NCI-H1417 treated with DMSO at 0.1 percent for 48 hours (cell line): ENCODE measurements at places on chromosomes 4 and X.

- DNase-seq, result no peak
These were observed 245.9 kb downstream of the HS3ST1 start for GRCh38 chr4:11182586-11183355.

- no peak for DNase-seq
These were observed 833.9 kb upstream of the PRKX start for GRCh38 chrX:4547213-4547836.

GRCh38 chr4:102285831-102286230, 59.5 kb downstream of the SLC39A8 start:
- DNase-seq, result no peak

GRCh38 chr4:7049739-7050138, 6.6 kb downstream of the TADA2B start:
- DNase-seq, result no peak

DNA sequence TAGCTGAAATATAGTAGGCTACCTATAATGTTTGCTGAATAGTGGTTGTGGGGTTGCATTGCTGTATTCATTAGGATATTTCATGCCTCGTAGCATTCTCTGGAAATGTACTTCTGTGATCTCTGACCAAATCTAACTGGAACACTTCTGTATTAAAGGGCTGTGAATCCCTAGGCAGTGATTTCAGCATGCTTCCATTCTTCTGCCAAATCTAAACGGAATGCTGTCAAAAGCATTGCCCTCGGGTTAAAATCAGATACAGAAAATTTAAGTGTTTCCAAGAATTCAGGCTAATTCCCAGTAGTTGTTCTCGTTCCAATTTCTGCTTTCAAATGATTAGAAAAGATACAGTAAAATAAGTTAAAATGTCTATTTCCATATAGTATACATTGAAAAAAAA, 1847.5 kb upstream of the IGFBP7 start:
- DNase-seq, result no peak

- DNase-seq, result no peak
These were observed 14.4 kb upstream of the ATOH1 start for GRCh38 chr4:93814141-93814540.

DNA sequence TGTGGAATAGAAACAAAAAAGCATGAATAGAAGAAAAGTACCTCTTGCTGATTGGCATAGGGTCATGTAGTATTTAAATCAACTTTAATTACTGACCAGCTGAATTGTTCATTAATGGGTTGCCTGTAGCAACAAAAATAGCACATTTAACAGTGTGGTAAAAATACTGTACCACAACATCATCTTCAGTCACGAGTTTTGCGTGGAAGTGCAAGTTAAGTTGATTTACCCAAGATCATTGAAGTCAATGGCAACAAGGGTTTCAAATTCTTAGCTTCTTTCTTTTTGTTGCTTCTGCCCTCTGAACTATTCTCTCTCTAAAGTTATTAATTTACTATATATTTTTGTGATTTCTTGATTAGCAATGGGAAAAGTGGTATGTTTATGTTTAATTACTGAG, 526.6 kb downstream of the C4orf33 start:
- DNase-seq, result no peak

DNA sequence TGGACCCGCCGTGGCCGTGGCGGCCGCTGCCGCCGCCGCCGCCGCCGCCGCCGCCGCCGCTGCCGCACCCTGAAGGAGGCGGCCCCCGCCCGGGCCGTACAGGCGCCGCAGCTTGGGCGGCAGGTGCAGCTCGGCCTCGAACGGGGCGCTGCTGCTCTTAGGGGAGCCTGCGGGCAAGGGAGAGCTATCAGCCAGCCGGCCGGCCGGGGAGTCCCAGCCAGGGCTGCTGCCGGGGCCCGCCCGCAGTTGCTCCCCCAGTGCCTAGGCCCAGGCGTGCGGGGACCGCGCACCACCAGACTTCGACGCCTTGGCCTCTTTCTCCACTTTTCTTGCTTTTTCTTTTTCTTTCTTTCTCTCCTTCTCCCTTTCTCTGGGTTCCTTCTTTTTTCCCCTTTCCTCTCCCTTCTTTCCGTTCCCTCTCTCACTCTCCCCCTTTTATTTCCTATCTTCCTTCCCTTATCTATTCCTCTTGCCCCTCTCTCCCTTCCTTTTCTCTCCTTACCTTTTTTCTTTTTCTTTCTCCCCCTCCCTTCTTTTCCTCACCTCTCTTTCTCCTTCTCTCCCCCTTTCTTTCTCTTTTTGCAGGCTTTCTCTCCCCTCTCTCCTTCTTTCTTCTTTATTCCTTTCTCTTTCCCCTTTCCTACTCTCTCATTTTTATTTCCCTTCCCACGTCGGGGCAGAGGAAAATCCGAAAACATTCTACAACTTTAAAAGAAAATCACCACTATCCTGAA, 2.0 kb downstream of the ARX start:
- DNase-seq, result no peak

GRCh38 chr4:39486221-39486804, 27.5 kb downstream of the LIAS start:
- DNase-seq, result no peak

DNA sequence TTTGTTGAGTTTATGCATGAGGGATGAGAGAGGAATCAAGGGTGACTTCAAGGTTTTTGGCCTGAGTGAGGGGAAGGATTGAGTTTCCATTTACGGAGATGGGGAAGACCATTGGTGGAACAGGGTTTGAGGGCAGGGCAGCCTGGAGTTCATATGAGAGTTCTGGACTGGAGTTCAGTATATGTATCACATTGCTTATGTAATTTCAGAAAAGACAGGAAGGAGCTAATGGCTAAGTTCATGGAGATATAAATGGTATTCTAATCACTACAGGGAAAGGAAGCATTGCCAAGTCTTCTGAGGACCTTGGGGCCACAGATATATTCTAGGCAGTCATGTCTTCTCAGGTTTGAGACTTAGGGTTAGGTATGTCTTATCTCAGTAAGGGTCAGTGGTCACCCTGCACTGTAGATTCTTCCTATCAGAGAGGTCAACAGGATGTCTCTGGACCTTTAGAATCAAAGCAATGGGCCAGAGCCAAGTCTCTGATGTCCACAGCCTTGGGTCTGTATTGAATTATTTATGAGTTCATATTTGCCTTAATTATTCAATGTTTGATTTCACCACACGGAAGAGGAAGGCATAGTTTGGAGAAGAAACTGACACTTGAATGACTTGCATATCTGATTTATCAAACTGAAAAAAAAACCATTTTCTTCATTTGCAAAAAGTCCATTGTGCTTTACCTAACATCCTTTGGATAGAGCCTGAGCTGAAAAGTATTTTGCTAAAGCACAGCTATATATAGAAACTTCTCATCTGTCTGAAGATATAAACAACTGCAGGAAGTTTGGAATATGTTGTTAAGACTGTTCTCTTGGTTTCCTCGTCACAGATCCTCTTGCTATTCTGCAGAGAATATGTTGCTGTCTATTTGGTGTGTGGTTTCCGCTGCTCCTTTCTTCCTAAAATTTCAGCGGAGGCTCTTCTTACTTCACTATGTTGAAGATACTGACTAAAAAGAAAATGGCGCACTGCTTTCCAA, 139.5 kb downstream of the PDGFRA start:
- DNase-seq, result no peak

DNA sequence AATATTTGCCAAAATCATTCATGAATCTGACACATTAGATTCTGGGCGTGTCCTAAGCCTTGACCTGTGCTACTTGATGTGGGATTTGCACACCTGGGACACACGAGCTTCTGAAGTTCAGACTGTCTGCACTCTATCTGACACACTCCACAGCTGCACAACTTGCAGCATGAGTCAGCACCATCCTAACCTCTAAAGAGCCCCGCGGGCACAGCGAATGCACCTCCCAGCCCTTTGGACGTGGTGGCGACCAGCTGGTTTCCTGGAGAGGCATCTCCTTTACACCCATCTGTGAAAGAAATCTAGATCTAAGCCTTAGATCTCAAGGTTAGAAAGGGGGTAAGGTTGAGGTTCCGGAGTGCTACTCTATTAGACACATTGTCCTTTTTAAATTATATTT, 69.2 kb downstream of the SORBS2 start:
- no peak for DNase-seq

GRCh38 chr4:69066945-69067344, 29.3 kb upstream of the UGT2B7 start:
- no peak for DNase-seq

DNA sequence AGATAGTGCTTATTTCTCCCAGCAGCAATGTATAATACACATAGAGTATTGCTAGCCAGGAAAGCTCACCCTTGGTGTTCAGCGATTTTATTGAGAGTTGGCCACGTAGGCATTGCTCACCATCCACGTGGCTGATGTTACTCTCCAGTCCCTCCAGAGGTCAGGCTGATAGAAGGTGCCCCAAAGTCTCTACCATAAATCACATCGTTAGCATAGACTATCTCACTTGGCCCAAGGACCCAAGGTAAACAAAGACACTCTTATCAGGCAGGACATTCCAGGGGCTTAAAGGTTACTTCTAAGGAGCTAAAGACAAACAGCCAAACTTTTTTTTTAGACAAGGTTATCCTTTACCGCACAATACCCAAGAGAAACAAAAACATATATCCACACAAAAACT, 30.3 kb upstream of the RGN start:
- no peak for DNase-seq

GRCh38 chr4:94339779-94340178, 2.9 kb downstream of the HPGDS start:
- DNase-seq, result no peak

- no peak for DNase-seq
These were observed 591.5 kb upstream of the PITX2 start for GRCh38 chr4:111214371-111214770.

DNA sequence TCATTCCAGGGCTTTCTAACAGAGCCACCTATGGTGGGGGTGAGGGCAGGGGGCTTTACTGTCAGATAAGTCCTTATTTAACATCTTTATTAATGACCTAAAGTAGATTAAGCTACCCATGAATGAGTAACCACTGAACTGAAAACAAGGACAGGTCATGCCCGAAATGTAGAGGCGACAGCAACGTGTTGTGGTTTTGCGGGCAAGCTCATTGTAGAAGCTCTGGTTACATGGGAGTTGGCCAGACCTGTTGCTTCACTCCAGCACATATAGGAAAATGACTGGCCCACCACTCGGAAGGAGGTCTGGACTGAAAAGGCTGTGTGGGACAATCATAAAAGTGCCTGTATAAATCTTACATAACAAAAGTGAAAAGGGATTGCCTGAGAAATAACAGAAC, 109.6 kb upstream of the NDP start:
- DNase-seq, result no peak

GRCh38 chrX:9164086-9164485, 130.2 kb upstream of the FAM9B start:
- DNase-seq, result no peak

DNA sequence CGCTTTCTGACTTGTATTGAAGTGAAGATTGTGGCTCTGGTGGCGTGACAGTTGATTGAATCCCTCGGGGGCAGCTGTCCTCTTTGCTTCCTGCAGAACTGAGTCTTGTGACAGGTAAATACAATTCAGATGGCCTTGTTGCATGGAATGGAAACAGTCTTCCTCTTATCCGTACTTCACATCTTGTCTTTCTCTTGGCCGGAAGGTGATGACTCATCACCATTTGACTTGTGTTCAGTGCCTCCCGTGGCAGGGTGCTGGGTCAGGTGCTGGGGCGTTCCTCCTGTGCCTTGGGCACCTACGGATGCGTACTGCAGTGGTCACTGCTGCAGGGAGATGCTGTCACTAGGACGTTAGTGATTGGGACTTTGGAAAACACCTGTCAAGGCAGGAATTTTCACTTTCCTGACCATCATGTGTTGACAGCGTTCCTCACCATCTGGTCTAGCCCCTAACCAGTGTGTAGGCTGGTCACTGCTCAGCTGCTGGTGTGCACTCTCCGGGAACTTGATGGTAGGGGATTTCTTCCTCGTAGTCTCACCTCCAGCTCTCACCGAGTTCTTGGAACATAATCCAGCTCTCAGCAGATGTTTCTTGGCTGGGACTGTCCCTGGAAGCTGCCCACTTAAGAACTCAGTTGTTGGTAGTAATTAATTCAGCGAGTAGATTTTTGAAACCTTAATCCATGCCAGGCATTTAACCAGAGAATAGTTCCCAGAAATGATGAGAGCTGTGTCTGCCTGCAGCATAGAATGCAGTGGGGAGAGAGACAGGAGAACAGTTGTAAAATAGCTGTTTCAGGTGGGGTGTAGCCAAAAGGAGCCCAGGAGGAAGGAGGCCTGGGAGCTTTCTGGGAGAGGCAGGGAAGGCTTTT, 7.2 kb downstream of the TBC1D14 start:
- DNase-seq, result no peak

- no peak for DNase-seq
These were observed 74.1 kb downstream of the SMARCA1 start for GRCh38 chrX:129449148-129449547.

DNA sequence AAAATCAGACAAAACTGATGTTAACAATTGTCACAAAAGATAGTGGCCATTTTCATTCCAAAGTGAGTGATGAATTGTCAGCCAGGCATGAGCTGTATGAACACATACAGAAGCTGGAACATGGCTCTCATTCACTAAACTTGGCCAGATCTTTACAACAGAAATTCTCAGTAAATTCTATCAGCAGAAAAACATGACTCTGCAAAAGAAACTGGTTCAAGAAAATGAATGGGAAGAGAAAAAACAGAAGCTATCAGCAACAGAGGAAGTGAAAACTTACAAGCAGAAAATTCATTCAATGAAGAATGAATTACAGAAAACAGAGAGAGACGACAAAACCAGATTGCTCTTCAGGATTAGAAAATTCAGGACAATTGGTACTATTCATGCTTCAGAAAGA, 249.6 kb downstream of the COL25A1 start:
- no peak for DNase-seq

DNA sequence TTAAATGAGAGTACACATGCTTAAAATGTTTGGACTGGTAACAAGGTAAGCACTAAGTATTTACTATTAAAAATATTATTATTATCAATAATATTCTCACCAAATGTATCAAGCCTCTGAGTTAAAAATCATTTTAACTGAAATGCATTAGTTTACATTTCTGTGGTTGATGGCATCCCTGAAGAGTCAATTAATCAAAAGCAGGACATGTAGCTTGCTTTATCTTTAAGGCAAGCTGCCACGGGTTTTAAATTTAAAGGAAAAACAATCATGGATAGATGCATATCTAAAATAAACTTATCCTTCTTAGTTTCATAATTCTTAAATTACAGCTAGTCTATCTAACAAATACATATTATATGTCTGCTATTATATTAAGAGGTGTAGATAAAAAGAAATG, 584.8 kb upstream of the INTU start:
- DNase-seq, result no peak
